ENCODE measurements at places on chromosomes 3 and 15. TPM values are rescaled to one million over a fixed set of nuclear protein-coding genes. Genes with fewer than 3 reads are reported as not detected.

DNA sequence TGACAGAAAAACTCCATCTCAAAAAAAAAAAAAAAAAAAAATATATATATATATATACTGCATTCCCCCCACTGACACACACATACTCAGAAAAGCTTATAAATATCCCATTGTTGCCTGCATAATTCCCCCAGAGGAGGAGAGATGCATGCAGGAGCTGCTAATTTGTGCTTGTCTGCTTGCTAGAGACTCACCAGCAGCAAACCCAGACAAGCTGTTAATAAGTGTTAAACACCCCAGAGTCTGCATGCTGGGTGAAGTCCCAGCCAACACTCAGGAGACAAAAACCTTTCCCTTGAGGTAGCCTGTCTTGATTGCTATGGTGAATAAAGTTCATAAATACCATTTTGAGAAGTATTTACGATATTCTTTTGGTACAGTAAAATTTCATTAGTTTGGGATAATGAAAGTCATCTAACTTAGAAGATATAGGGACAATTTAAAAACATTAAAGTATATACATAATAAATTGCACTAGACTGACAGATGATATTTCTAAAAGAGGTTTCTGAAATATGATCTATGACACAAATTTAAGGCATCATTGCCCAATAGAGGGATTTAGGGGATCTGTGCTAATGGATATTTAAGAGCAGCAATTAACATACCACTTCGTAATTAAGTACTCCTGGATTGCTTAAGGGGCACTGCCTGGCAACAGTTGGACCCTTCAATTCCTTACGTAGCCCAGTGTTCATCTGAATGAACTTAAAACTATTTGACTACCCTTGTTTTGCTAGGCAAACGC lies 400.0 kb upstream of the C2CD4B start:
- no peak overlapping the region for H3K27ac ChIP-seq
- H3K4me1 ChIP-seq = peaks cover 24% of the 10 kb centered on the region
- DNase-seq = peak; percentile 41
- H3K27me3 ChIP-seq = no peaks in the 10 kb centered on the region

DNA sequence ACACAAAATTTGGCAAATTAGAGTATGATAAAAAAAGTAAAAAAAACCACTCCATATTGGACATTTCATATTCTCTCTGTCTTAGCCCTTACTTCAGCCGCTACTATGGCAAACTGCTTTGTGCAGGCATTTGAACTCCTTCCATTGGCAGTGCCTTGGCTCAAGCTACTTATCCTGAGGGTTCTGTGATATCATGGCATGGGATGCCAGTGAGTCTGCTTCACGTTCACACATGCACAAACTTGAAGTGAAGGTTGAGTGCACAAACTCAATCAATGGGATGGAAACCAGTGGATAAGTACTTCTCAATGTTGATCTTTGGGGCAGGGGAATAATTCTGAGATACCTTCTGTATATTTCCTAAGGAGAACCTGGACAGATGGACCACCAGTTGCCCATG lies 117.2 kb downstream of the IL20RB start:
- H3K4me1 ChIP-seq = no peaks in the 10 kb centered on the region
- no peaks in the 10 kb centered on the region for H3K27me3 ChIP-seq
- DNase-seq = no peak
- no peak overlapping the region for H3K27ac ChIP-seq
- H3K4me3 ChIP-seq = no peak overlapping the region

GRCh38 chr3:118628704-118629341 lies 405.8 kb downstream of the IGSF11 start:
- H3K4me1 ChIP-seq = no peaks in the 10 kb centered on the region
- H3K4me3 ChIP-seq = no peak overlapping the region
- peak; percentile 58 for DNase-seq
- H3K27ac ChIP-seq = no peak overlapping the region

The C15orf62 gene
- total RNA-seq = not detected

The ISL2 gene
- 2.3 TPM for total RNA-seq

DNA sequence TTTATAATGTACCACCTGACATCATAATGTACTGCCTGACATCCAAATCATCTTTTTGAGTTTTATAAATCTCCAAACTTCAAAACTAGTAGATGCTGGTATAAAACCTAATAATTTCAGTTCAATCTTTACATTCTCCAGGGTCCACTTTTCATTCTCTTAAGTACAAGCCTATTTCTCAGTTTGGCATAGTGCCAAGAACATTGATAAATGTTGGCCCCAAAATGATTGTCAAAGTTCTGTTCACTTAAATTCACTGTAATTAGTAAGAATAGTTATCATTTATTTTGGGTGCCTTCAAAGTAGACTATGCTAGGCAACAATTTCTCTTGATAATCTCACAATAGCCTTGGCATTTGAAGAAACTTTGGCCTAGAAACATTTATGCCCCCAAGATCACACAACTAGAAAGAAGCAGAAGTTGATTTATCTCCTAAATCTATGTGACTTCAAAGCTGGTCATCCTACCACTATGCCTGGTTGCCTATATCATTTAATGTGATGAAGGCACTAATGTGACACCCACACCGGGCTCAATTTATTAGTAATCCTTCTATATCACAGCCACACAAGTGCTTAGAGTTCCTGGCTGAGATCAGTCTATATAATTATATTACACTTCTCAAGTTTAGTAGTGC lies 101.7 kb downstream of the ZNF609 start:
- H3K4me3 ChIP-seq = no peak overlapping the region
- H3K27me3 ChIP-seq = no peaks in the 10 kb centered on the region
